ENCODE measurements at places on chromosomes 5 and 9. TPM values are rescaled to one million over a fixed set of nuclear protein-coding genes. Genes with fewer than 3 reads are reported as not detected.
A peak's percentile ranks its signal among the peaks of the same experiment; 100 is the strongest.

Gene LCN1
- not detected for total RNA-seq

Gene N4BP3
- 4.3 TPM for total RNA-seq

Gene PCSK1
- total RNA-seq, result not detected

Gene IL17B
- 20.3 TPM for total RNA-seq

- H3K4me1 ChIP-seq, result peaks cover 22% of the 10 kb centered on the region
- no peak overlapping the region for H3K4me3 ChIP-seq
- H3K27ac ChIP-seq, result peak overlapping the region; percentile 48
- no peaks in the 10 kb centered on the region for H3K36me3 ChIP-seq
- no peaks in the 10 kb centered on the region for H3K27me3 ChIP-seq
- no peak for DNase-seq
Measured at GRCh38 chr5:61311836-61312808, 19.9 kb upstream of the ZSWIM6 start.

DNA sequence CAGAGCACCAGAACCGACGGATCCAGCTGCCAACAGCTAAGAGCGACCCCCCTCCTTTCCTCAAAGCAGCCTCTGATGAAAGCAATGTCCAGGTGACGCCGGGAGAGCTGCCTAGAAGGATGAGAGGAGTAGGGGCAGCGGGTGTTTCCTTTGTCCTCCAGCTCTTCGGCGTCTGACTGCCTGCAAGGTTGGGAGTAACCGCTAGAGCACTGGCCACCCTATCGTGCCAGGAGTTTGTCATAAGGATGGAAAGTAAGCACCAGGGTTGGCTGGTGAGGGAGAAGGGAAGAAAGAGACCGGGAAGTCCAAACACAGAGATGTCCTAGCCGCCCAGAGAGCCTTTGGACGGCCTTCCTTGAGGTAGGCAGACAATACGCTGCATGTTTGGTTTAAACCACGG is 10.8 kb downstream of the MRPL36 start:
- H3K27ac ChIP-seq, result no peak overlapping the region
- peaks cover 5% of the 10 kb centered on the region for H3K4me1 ChIP-seq

DNA sequence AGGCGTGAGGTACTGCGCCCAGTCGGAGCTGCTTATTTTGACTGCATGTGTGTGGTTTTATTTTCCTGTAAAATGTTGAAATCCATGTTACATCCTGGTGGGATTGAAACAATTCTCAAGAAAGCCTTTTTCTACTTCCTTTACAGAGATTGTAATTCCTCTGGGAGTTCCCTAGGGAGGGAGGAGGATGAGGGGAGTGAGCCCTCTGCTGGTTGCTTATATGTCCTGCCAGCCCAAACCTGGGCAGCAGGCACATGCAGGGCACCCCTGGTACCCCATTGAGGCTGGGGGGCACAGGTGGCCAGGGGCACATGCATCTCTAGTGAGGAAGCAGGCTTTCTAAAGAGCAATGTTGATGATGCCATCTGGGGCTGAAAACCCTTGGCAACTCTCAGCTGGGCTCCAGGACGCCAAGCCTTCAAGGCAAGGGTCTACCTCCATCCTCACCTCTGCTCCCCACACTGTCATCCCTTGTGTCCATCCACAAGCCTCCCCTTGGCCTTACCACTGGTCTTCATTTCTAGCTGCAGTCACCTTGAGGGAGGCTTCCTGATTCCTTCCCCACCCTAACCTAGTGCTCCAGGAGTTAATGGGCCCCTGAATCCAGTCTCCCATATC is 84.7 kb upstream of the TNFSF8 start:
- DNase-seq, result no peak
- no peak overlapping the region for H3K27ac ChIP-seq
- no peak overlapping the region for H3K4me3 ChIP-seq
- H3K27me3 ChIP-seq, result no peaks in the 10 kb centered on the region
- peaks cover 56% of the 10 kb centered on the region for H3K4me1 ChIP-seq

DNA sequence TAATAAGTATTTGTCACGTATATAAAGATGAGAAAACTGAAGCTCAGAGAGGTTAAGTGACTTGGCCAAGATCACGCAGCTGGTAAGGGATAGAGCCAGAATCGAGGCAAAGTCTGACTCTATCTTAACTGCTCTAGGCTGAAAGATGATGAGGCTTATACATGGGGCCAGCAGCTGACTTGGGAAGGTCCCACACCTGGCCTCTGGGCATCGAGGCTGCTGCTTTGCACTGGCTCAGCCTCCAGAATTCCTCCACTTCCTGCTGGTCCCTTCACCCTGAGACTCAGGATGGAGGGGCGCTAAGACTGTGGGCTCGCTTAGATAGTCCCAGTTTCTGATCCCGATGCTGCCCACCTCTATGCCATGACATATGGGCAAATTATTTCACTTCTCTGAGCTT is 35.2 kb downstream of the CAMK2A start:
- H3K27me3 ChIP-seq, result no peaks in the 10 kb centered on the region
- H3K27ac ChIP-seq, result no peak overlapping the region

DNA sequence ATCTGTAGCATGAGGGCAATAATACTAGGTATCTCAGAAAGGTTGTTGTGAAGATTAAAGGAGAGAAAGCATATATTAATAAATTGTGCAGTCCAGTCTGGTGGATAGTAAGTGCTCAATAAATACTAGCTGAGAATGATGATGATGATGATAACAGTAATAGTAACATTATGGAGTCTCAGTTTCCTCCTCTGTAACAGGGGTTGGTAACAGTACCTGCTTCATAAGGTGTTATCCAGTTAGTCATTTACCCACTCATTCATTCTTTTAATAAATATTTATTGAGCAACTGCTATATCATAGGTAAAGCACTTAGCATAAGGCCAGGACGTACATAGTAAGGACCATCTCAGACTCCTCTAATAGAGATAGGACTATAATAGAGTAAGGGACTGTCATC is 7.6 kb downstream of the SLC6A7 start:
- H3K27me3 ChIP-seq, result peaks cover 6% of the 10 kb centered on the region
- no peak overlapping the region for H3K27ac ChIP-seq
- H3K4me3 ChIP-seq, result no peak overlapping the region
- no peaks in the 10 kb centered on the region for H3K4me1 ChIP-seq
- no peaks in the 10 kb centered on the region for H3K36me3 ChIP-seq
- no peak for DNase-seq

DNA sequence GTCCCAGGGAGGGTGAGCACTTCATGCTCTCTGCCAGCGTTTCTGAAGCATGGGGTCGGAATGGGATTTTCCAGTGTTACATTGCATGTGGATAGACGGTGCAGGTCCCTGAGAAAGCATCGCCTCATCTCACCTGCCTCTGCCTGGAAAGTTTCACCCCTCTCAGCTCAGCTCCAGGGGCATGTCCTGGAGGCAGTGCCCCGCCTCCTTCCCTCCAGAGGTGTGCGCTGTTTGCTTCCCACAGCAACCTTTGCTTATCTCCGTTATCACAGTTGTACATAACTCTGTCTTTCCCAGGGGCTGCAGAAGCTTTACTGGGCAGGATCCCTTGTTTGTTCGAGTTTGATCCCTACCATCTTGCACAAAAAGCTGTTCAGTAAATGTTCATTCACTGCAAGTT is 10.7 kb upstream of the CREBRF start:
- DNase-seq, result no peak
- no peak overlapping the region for H3K27ac ChIP-seq
- H3K4me3 ChIP-seq, result no peak overlapping the region

GRCh38 chr9:128683340-128684064 is 5.5 kb upstream of the SET start:
- H3K4me1 ChIP-seq, result peaks cover 21% of the 10 kb centered on the region
- H3K36me3 ChIP-seq, result no peaks in the 10 kb centered on the region
- H3K4me3 ChIP-seq, result peak overlapping the region; percentile 56
- H3K27me3 ChIP-seq, result no peaks in the 10 kb centered on the region

- H3K4me1 ChIP-seq, result peaks cover 22% of the 10 kb centered on the region
- DNase-seq, result no peak
- H3K27ac ChIP-seq, result peak overlapping the region; percentile 78
- H3K36me3 ChIP-seq, result no peaks in the 10 kb centered on the region
- H3K4me3 ChIP-seq, result peak overlapping the region; percentile 95
Measured at GRCh38 chr9:129027685-129028191, 393 bp downstream of the SH3GLB2 start.
